Stimulated activated CD8-positive, alpha-beta memory T cell treated with anti-CD3 and anti-CD28 coated beads, Interleukin-2, amount 100 ng/mL, for 48 hours (primary cell): ENCODE measurements at places on chromosomes 3 and 15.

DNA sequence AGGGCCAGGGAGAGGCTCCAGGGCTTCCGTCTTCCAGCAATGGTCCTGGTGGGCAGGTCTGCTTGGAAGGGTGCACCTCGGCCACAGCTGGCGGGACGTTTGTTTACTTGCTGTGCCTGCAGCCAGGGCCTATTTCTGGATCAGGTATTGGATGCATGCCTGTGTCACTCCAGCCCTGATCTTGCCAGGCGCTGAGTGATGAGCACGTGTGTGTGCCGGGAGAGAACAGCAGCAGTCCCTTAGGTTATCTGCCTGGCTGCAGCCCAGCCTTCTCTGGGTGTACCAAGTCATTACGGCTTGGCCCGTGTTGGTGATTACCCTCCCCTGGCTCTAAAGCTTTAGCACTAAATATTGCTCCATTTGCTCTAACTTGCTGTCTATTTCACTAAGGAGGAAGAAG lies 14.9 kb downstream of the CCDC32 start:
- no peak for DNase-seq

- DNase-seq = peak; percentile 21
Measured at GRCh38 chr15:33292717-33293307, 18.0 kb upstream of the RYR3 start.

GRCh38 chr3:58672451-58672850 lies 5.9 kb upstream of the FAM3D start:
- no peak for DNase-seq

- peak; percentile 39 for DNase-seq
Measured at GRCh38 chr15:58227706-58228543, 89.7 kb downstream of the AQP9 start.

- no peak for DNase-seq
Measured at GRCh38 chr3:45225465-45226205, 452 bp downstream of the TMEM158 start.

DNA sequence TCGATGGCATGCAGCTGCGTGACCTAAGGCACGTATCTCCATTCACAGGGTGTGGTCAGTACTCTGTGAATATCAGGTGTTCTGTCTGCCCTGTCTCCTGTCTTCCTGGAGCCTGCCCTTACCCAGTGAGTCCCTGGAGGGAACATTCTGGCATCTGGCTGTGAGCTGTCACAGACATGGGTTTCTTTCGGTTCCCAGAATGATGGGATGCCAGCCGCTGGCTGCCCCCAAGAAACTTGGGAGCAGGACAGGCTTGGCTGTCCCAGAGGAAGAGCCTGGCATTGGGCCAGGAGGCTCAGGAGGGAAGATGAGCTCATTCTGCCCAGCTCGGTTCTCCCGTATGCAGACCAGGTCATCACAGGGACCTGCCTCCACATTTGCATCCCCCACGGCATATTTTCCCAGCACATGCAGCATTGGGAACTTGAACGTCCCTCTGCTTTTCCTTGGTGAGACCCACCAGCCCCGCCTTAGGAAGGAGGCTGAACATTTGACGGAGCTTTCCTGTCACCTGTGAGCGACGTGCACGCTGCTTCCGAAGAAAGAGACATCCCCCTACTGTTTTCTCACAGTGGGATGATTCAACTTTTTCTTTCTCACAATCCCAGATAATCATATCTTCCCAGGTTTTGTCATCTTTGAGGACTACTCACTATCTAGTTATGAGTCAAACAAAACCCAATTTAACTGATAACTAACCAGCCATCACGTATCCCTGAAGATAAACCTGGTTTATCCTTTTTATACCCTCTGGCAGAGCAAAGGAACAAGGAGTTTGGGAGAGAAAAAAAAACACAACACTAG lies 22.0 kb upstream of the PGPEP1L start:
- no peak for DNase-seq

DNA sequence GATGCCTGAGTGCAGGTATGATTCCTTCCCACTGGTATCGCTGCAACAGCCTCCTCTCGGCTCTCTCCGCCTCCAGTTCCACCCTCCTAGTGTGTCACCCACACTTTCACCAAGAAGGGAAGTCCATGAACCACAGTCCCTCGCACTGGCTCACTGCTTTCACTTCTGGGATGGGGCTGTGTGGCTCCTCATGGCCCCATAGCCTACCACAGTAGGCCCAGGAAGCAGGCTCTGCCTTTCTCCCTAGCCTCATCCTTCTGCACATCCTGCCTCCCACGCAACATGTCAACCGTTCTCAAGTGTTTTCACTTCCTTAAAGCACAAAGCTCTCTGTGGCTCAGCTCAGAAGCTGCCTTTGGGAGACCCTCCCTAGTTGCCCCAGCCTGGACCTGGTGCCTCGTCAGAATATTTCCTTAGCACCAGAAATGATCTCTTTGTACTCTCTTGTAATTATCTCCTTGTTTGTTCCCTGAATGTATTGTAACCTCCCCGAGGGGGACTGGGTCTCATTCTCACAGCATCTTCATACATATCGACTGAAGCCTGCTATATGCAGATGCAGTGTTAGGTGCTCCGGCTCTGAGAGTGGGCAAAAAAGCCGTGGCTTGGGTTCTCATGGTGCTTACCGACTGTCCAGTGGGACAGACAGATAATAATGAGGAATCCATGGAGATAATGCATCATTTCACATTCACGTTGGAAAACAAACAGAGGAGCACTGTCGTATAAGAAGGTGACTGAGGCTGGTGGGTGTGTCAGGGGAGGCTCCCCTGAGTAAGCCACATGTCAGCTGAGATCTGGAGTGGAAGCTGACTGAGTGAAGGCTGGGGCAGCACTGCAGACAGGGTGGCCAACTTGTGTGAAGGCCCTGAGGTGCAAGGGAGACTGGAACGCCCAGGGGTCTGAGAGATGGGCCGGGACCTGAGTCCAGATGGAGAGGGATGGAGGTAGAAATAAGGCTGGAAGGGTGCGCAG lies 107.1 kb downstream of the DGKG start:
- peak; percentile 18 for DNase-seq

DNA sequence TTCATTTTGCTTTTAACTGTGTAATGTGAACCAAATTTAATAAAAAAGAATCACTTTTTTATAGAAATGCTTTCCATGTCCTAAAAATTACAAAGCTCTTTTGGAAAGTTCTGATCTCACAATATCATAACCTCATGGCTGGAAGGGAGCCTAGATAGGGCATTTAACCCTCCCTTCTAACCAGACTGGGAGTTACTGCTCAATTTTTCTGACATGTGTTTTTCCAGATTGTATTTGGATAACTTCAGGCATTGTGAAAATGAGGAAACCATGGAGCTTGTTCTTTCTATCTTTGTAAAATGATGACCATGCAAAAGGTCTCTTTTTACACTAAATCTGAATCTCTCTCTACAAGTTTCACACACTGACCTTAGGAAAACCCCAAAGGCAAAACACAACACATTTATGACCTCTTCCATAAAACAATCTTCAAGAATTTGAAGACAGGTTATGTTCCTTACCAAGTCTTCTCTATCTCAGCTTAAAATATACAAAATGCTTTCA lies 508.8 kb downstream of the DIPK2A start:
- no peak for DNase-seq

DNA sequence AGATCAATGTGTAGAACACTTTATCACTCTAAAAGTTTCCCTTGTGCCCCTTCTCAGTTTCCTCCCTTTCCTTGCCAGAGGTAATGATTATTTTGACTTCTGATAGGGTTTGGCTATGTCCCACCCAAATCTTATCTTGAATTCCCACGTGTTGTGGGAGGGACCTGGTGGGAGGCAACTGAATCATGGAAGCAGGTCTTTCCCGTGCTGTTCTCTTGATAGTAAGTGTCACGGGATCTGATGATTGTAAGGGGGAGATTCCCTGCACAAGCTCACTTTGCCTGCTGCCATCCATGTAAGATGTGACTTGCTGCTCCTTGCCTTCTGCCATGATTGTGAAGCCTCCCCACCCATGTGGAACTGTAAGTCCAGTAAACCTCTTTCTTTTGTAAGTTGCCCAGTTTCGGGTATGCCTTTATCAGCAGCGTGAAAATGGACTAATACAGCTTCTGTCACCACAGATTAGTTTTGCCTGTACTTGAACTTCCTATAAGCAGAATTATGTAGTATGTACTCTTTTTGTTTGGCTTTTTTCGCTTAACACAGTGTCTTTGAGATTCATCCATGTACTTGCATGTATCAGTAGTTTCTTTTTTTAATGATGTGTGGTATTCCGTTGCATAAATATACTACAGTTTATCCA lies 7.2 kb downstream of the FEM1B start:
- DNase-seq = no peak

GRCh38 chr3:70832834-70833205 lies 520.4 kb upstream of the MDFIC2 start:
- DNase-seq = no peak

GRCh38 chr3:10277115-10277625 lies 15.6 kb downstream of the GHRL start:
- DNase-seq = no peak

- no peak for DNase-seq
Measured at GRCh38 chr3:160180581-160181216, 44.5 kb upstream of the C3orf80 start.

DNA sequence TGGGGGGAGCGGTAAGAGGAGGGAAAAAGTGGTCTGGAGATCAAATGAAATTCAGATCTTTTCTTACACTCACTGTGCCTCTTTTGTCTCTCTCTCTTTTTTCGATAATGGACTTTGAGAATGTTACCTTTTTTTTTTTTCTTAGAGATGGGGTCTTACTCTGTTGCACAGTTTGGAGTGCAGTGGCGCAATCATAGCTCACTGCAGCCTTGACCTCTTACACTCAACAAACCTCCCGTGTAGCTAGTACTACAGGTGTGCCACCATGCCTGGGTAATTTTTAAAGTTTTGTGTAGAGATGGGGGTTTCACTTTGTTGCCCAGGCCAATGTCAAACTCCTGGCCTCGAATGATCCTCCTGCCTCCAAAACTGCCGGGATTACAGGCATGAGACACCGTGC lies 15.6 kb downstream of the ABHD5 start:
- DNase-seq = no peak

GRCh38 chr3:134326760-134327593 lies 47.3 kb downstream of the AMOTL2 start:
- no peak for DNase-seq

DNA sequence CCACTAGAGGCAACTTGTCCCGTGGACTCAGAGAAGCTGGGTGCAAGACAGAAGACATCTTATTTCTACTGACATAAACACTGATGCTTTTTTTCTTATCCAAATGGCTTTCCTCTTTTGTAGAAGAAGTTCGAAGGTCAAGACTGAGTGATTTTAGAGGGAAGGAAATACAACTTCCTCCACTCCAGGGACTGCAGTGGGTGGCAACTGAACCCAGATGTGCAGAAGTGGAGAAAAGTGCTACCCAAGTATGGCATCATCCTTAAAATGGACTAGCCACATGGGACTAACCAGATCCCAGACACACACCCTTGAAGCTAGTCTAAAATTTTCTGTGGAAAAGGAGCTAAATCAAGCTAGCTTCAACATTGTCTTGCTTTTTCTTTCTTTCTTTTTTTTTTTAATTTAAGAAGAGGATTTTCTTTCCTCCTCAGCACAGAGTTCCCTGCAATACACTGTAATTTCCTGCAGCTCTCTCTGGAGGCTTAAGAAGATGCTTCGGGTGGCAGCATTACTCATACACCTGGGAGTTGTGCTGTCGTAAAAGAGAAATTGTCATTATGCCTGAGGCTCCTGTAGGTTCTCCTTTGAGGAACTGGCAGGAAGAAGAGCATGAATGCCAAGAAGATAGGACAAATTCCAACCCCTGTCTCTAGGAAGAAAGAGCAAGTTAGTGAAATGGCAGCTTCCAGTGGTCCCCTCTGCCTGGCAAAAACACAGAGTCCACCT lies 3.8 kb upstream of the FRMD4B start:
- DNase-seq = no peak

GRCh38 chr3:101703169-101703568 lies 16.7 kb upstream of the RPL24 start:
- DNase-seq = no peak

GRCh38 chr3:110344897-110345767 lies 726.5 kb upstream of the NECTIN3 start:
- DNase-seq = no peak
